GM12878 (cell line): ENCODE measurements at places on chromosomes 2 and 18. TPM values are rescaled to one million over a fixed set of nuclear protein-coding genes. Genes with fewer than 3 reads are reported as not detected.

CCBE1 gene
- polyA plus RNA-seq, result 0.10 TPM in 1 of 2 replicates, not detected in the other

- no peak for DNase-seq
Measured at GRCh38 chr2:239177325-239177724, 223.5 kb downstream of the HDAC4 start.

- DNase-seq, result no peak
Measured at GRCh38 chr2:198188982-198189381, 384.6 kb downstream of the PLCL1 start.

- no peak for DNase-seq
Measured at GRCh38 chr2:1162768-1163584, 212.3 kb downstream of the SNTG2 start.

- DNase-seq, result no peak
Measured at GRCh38 chr2:6496376-6496775, 369.3 kb downstream of the CMPK2 start.

SNX17 gene
- polyA plus RNA-seq, result 114 and 121 TPM in 2 replicates

- DNase-seq, result no peak
Measured at GRCh38 chr2:73925853-73926492, 707 bp upstream of the DGUOK start.

DNA sequence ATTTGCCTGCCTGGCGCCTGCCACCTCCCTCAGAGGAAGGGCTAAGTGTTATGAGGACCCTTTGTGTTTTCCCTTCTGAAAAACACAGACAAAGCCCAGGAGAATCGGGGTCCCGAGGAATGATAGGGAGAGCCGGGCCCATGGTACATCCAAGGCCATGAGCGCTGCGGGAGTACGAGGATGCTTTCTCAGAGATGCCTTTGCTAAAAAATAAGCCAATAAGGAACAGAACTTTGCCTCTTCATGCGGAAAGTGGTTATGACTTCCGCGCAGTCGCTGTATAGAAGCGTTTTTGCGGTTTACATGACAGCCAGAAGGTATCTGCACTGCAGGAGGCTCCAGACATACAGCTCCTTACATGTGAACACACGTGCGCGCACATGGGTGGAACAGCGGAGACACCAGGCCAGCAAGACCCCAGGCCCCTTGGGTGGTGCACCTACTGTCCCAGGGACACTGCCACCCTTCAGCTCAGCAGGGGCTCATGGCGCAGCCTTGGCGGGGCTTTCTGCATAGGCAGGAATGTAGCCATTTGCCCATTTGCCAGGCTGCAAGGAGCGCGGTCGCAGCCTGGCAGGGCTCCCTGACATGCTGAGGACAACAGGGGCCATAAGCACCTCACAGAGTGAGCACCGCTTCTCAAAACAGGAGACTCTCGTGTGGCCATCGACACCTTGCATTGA is 252.4 kb upstream of the SALL3 start:
- DNase-seq, result no peak

DNA sequence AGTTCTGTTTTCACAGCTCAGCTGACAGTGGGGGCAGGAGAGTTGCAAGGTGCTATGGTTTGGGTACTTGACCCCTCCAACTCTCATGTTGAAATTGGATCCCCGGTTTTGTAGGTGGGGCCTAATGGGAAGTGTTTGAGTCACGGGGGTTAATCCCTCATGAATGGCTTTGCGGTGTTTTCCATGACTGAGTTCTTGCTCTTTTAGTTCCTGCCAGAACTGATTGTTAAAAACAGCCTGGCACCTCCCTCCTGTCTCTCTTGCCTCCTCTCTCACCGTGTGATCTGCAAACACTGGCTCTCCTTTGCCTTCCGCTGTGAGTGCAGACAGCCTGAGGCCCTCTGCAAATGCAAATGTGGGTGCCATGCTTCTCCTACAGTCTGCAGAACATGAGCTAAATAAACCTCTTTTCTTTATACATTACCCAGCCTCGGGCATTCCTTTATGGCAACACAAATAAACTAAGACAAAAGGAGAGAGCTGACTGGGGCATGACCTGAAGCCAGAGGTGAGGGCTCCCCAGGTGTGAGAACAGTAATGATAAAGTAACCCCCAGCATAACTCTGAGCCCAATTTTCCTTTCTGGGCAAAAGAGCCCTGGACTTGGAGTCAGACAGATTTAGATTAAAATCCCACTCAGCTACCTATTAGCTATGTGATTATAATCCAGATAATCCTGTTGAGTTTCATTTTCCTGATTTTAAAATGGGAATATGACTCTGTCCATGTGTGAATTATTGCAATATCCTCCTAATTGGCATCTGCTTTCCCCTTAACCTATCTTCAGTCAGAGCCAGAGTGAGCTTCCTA is 64.9 kb upstream of the CAPN13 start:
- DNase-seq, result no peak

GRCh38 chr2:84527137-84528129 is 11.1 kb downstream of the DNAH6 start:
- no peak for DNase-seq

CHRNA1 gene
- 0.13 TPM in 1 of 2 replicates, not detected in the other for polyA plus RNA-seq

- DNase-seq, result no peak
Measured at GRCh38 chr2:220077488-220077887, 450.1 kb downstream of the SLC4A3 start.

DNA sequence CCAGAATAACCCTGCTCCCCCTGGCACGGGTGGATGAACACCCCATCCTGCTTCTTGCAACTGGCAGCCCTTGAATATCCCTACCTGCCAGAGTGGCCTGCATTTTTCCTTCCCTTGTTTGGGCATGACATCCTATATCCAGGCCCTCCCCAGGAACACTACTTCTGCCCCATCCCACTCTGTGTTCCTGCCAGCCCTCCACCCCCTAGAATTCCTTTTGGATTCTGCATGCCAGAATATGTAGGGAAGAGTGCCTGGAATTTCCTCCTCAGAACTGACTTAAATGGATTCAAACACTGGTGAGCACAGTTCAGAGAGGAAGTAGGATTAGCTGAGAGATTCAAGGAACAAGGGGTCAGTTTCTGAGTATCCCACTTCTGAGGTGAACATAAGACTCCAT is 123.5 kb upstream of the PELI1 start:
- DNase-seq, result no peak

- DNase-seq, result no peak
Measured at GRCh38 chr2:144146076-144146475, 373.8 kb downstream of the ZEB2 start.

- no peak for DNase-seq
Measured at GRCh38 chr18:23689616-23690504, 607 bp downstream of the LAMA3 start.

GRCh38 chr2:173969886-173970285 is 4.7 kb upstream of the SP3 start:
- no peak for DNase-seq

VWA3B gene
- 0.23 TPM in 1 of 2 replicates, not detected in the other for polyA plus RNA-seq

DNA sequence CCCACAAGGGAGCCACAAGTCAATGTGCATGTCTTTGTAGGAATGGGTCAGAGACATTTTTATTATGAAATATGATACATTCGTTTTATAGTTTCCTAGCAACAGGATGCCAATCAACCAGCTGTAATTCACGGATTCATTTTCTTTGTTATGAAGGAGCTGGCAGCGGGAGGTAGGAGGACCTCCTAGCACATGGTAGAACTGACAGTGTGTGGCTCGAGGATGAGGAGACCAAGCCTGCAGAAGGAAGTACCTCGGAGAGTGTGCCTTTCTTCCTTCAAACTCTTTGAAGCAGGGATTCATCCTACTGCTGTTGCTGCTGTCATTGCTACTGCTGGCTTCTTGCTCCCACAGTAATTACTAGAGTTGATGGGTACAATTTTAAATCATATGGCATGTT is 504.8 kb upstream of the KLHL29 start:
- no peak for DNase-seq

GRCh38 chr2:170214309-170214948 is 36.5 kb downstream of the MYO3B start:
- DNase-seq, result peak; percentile 82

- no peak for DNase-seq
Measured at GRCh38 chr2:199261239-199261638, 196.5 kb downstream of the SATB2 start.

UGT1A3 gene
- not detected in 2 replicates for polyA plus RNA-seq

DNA sequence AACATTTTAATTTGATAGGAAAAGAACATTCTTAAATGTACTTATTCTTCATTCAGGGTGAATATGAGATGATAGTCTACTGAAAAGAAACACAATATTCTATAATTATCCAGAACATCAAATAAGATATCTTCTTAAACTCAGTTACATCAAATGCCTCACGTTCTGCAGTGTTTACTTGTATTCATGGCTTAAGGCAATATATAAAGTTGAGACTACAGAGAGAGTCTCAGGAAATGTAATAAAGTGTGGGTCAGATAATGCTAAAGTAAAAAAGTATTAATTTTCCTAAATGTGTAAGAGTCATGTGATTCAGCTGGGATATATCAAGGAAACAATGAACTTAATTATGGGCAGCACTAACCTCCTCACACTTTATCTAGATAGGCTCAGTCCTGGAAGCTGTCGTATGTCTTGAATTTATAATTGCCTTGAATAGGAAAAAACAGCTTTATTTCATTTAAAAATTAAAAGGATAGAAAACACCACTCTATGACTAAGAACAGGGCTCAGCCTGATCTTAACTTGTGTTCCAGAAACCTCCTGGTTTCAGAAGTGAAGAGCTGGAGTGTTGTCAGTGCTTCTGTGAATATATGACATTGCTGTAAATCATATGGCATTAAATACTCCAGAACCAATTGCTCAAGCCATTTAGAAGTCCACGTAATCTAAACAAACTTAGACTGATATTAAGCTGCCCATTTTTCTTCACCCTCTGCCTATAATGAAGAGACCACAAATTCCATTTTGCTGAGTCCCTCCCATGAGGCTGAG is 240.2 kb downstream of the FSIP2 start:
- DNase-seq, result no peak

DNA sequence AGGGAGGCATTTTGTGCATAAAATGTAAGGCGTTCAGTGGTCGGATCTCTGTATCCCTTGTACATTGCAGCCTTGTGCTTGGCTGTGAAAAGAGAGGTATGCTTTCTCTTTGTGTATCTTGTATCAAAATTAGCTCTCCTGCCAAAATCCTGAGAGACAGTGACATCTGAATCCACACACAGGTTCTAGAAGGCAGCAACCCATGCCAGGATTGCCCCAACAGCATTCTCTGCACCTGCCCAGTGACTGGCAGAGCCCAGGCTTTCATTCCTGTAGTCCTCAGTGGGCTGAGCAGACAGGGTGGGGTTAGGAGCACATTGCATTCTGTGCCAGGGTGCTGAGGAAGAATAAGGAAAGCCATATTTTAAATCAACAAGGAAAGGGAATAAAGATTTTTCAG is 740.3 kb upstream of the RAB6C start:
- DNase-seq, result no peak

DNA sequence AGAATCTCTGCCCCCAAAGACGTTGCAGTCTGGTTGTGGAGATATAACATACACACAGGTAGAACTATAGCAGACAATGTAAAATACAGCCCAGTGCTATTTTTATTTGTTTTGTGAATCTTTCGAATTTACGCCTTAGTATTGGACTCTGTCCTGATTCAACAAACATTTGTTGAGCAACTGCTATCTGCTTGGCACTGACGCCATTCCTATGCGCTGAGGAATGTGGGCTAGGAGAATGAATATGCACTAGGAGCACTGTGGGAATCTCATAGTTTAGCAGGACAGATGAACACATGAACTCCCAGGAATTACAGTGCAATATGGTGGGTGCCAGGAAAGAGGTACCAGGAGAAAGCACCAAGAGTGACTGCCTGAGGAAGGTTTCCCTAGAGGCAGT is 181.7 kb upstream of the SIX3 start:
- DNase-seq, result no peak

DNA sequence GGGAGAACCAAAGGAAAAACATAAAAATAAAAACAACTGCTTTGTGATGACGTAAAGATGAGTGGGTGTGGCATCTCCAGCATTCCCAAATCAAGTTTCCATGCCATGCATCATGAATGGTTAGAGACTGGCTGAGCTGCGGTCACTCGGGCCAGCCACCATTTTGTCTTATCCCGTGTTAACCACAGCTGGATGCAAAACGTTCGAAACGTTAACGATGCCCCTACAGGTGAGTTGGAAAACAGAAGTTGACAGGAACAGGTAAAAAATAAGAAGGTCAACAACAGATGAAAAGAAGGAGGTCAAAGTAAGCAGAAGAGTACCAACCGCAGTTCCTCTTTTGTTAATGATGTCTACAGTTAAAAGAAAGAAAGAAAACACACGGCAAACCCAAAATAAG is 411.1 kb downstream of the NRXN1 start:
- DNase-seq, result no peak

DNA sequence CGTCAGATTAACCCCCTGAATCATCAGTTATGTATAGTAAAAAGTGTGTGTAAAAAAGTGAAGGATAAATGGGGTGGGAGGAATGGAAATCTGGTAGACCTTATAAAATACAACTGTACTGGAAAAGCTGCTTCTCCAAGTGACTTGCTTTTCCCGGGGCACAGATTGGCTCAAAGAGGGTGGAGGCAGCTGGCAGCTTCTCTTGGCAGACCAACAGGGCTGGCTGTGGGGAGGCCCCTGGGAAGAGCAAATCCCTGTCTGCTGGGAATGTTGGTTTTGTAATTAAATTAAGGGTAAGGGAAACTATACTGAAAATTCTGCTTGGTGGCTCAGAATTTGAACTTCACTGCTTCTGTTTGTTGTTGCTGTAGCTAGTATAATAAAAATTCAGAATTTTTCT is 154.2 kb upstream of the DLX2 start:
- no peak for DNase-seq

MEX3C gene
- polyA plus RNA-seq, result 6.8 and 7.1 TPM in 2 replicates

GRCh38 chr2:1070601-1071000 is 120.0 kb downstream of the SNTG2 start:
- DNase-seq, result no peak

FBXO41 gene
- 2.3 and 2.8 TPM in 2 replicates for polyA plus RNA-seq
